ENCODE measurements at places on chromosomes 6 and 20. TPM values are rescaled to one million over a fixed set of nuclear protein-coding genes. Genes with fewer than 3 reads are reported as not detected.

Gene FOXA2
- not detected for total RNA-seq

Gene KCNQ2
- not detected for total RNA-seq

Gene SYNDIG1
- 0.17 TPM for total RNA-seq

Gene SLCO4A1
- total RNA-seq, result 0.50 TPM

Gene MOG
- total RNA-seq, result not detected

Gene SOX18
- not detected for total RNA-seq

Gene EEF1A2
- total RNA-seq, result 1.7 TPM

Gene UCKL1
- total RNA-seq, result 27.9 TPM

Gene AGER
- total RNA-seq, result 0.50 TPM

Gene KIF16B
- total RNA-seq, result 9.8 TPM

Gene UBE2C
- total RNA-seq, result 12.9 TPM

Gene LRRN4
- total RNA-seq, result not detected

Gene RALGAPB
- 22.1 TPM for total RNA-seq

Gene SLC22A2
- total RNA-seq, result not detected

Gene CCN5
- 21.1 TPM for total RNA-seq

Gene VSX1
- total RNA-seq, result not detected

Gene WFDC5
- total RNA-seq, result not detected

Gene BCAS1
- under 0.01 TPM for total RNA-seq

Gene CENPW
- 8.3 TPM for total RNA-seq

Gene TBXT
- total RNA-seq, result not detected

Gene PSORS1C1
- total RNA-seq, result 0.66 TPM

Gene GTSF1L
- not detected for total RNA-seq

Gene VGLL2
- not detected for total RNA-seq

Gene ABHD16B
- total RNA-seq, result not detected

Gene TMEM200A
- total RNA-seq, result 44.2 TPM

Gene MTO1
- 52.4 TPM for total RNA-seq

Gene SPAG4
- 8.5 TPM for total RNA-seq

Gene RAB44
- total RNA-seq, result under 0.01 TPM

Gene GNAS-AS1
- 0.33 TPM for total RNA-seq

Gene C6orf52
- 0.26 TPM for total RNA-seq

Gene TRAPPC3L
- under 0.01 TPM for total RNA-seq

Gene SPTLC3
- total RNA-seq, result 5.9 TPM

Gene TMEM74B
- not detected for total RNA-seq

Gene CTCFL
- not detected for total RNA-seq

Gene C6orf58
- total RNA-seq, result not detected

Gene KIF25
- total RNA-seq, result 0.26 TPM

Gene NMBR
- under 0.01 TPM for total RNA-seq

Gene SPATS1
- total RNA-seq, result under 0.01 TPM

Gene ESR1
- total RNA-seq, result 0.50 TPM

Gene PLAGL2
- 2.3 TPM for total RNA-seq

Gene CALHM4
- not detected for total RNA-seq

Gene TSHZ2
- total RNA-seq, result 2.6 TPM

Gene C4B
- total RNA-seq, result 43.9 TPM

Gene DEFB124
- not detected for total RNA-seq

Gene SLC17A3
- total RNA-seq, result not detected

Gene ANGPT4
- total RNA-seq, result under 0.01 TPM

Gene CPXM1
- total RNA-seq, result 0.50 TPM

Gene ITPA
- 15.9 TPM for total RNA-seq

Gene RAET1L
- not detected for total RNA-seq
